Left cardiac atrium (tissue), 4 donors: ENCODE measurements at places on chromosomes 13 and 19. TPM values are rescaled to one million over a fixed set of nuclear protein-coding genes. Genes with fewer than 3 reads are reported as not detected.

The TEX29 gene
- not detected for total RNA-seq

The ZNF85 gene
- 2.8 TPM for total RNA-seq

The ZNF221 gene
- total RNA-seq = 5.2 TPM

The NHLRC3 gene
- 12.2 TPM for total RNA-seq

The CYP4F2 gene
- total RNA-seq = not detected

The N4BP2L1 gene
- total RNA-seq = 4.7 TPM

The ELSPBP1 gene
- not detected for total RNA-seq

The GPR183 gene
- total RNA-seq = 6.0 TPM

The DIAPH3 gene
- 0.50 TPM for total RNA-seq

The WDR88 gene
- total RNA-seq = not detected

The ANKRD24 gene
- total RNA-seq = 0.86 TPM

The SIGLECL1 gene
- total RNA-seq = not detected

The ZNF880 gene
- 17.2 TPM for total RNA-seq

The PTGIR gene
- total RNA-seq = 14.8 TPM

The WIZ gene
- total RNA-seq = 28.7 TPM

DNA sequence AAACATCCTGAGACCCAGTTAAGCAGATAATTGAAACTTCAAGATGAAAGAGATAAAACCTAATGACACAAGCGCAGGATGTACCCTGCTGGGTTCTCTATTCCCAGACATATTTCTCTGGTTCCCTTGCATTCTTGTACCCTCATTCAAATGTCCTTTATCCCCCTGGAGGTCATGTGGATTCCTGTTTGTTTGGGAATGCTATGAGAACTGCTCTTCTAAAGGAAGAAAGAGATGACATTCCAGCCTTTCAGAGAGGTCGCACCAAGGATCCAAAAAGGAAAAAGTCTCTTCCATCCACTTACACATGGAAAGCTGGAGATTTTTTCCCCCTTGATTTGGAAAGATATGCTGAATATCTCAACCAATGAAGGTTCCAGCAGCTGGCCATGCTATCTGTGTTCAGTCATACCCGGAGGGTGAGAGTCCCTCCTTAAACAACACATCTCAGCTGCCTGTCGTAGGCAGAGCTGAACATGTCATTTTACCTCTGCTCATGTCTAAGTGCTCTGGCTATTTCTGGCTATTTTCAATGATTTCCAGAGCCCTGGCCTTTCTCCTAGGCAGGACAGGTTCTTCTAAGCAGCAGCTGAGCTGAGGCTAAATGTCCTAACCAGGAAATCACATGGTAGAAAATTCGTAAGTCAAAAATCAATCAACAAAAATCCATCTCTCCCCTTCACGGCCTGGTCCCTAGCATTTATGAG is 52.5 kb downstream of the C13orf42 start:
- no peak for DNase-seq

GRCh38 chr19:10316229-10317044 is 622 bp upstream of the FDX2 start:
- no peak for DNase-seq

- DNase-seq = no peak
Measured at GRCh38 chr19:18311502-18312091, 11.3 kb downstream of the LSM4 start.

GRCh38 chr13:48398450-48399095 is 14.3 kb downstream of the LPAR6 start:
- DNase-seq = no peak

- no peak for DNase-seq
Measured at GRCh38 chr13:41565846-41566245, 108.5 kb downstream of the RGCC start.

- DNase-seq = peak; percentile 64
Measured at GRCh38 chr19:2424686-2425621, 2.4 kb downstream of the TIMM13 start.

- DNase-seq = no peak
Measured at GRCh38 chr13:34391076-34391475, 551.0 kb upstream of the NBEA start.

- peak; percentile 89 for DNase-seq
Measured at GRCh38 chr19:48319647-48320541, 5.5 kb upstream of the EMP3 start.

DNA sequence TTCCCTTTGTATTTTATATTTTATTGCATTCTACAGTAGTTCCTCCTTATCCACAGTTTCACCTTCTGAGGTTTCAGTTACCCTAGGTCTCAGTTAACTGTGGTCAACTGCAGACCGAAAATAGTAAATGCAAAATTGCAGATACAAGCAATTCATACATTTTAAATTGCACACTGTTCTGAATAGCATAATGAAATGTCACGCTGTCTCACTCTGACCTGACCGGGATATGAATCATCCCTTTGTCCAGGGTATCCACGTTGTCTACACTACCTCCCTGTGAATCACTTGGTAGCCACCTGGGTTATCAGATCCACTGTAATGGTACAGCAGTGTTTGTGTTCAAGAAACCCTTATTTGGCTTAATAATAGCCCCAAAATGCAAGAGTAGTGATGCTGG is 325.0 kb downstream of the DNAJC15 start:
- DNase-seq = no peak

- no peak for DNase-seq
Measured at GRCh38 chr13:41505209-41505835, 48.0 kb downstream of the RGCC start.

DNA sequence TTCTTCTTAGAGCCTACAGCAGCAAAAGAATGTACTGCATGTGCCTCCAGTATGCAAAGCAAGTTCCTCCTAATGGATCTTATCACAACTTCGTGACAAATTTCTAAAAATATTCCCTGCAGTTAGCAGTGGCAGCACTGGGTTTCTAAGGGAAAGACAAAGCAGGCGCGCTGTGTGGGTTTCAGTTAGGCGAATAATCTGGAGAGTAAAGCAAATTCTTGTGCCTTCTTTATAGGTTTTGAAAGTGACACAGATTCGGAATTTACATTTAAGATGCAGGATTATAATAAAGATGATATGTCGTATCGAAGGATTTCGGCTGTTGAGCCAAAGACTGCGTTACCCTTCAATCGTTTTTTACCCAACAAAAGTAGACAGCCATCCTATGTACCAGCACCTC is 167.9 kb downstream of the LMO7 start:
- DNase-seq = no peak

DNA sequence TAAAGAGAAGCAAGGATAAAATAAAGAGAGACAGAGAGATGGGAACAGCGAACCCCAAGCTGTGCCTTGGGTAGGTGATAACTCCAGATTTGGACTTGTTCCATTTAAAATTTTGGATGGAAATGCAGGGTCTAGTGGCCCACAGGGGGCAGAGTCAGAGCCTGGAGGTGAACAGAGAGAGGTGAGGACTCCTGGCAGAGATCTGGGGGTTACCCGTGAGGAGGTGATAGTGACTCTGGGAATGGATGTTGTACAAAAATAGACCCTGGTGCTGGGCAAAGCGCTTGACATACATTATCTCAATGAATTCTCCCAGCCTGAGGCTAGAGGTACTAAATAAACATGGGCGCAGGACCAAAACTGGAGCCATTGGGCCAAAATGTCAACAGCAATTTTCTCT is 14.3 kb upstream of the DHRS12 start:
- no peak for DNase-seq

DNA sequence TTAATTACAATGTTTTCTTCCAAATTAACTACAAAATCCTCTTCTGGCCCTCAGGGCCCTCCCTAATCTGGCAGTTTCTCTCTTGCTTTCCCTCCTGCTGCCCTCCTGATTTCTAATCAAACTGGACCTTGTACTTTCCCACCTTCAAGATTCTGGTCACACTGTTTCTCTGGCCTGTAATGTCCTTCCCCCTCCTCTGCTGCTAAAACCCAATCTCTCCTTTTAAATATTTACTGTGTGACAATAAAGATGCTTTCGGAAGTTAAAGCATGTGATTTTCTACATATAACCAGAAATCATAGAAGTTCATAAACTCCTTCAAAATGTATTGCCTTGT is 14.1 kb upstream of the HMGB1 start:
- no peak for DNase-seq

DNA sequence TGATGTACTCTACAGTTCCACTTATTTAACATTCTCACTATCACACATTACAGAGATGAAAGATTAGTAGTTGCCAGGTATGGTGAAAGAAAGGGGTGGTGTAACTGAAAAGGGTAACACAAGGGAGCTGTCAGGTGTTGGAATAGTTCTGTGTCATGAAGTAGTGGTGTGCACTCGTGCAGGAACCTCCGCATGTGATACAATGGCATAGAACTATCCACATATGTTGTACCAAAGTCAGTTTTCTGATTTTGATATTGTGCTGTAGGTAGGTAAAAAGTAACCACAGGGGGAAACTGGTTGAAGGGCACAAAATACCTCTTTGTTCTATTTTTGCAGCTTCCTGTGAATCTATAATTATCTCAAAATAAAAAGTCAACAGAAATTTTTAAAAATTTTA is 24.4 kb upstream of the RPL21 start:
- no peak for DNase-seq

DNA sequence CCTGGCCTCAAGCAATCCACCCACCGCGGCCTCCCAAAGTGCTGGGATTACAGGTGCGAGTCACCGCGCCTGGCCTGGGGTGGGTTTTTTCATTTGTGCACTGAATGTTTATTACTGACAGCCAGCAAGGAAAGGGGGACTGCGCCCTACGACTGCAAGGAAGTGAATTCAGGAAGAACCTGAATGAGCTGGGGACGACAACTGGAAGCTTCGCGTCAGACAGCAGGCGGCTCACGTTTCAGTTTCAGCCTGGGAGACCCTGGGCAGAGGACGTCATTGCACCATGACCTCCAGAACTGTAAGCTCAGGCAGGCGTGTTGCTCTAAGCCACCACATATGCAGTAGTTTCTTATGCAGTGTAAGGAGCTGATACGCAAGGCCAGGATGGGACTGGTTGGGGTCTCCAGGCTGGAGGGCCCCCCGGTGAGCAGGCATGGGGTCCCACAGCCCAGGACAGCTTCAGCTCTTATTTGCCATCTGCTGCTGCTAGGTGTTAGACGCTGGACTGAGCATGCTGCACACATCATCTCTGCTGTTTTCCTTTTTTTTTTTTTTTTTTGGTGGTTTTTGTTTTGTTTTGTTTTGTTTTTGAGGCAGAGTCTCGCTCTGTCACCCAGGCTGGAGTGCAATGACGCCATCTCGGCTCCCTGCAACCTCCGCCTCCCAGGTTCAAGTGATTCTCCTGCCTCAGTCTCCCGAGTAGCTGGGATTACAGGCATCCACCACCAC is 66.6 kb downstream of the GADD45B start:
- DNase-seq = no peak

DNA sequence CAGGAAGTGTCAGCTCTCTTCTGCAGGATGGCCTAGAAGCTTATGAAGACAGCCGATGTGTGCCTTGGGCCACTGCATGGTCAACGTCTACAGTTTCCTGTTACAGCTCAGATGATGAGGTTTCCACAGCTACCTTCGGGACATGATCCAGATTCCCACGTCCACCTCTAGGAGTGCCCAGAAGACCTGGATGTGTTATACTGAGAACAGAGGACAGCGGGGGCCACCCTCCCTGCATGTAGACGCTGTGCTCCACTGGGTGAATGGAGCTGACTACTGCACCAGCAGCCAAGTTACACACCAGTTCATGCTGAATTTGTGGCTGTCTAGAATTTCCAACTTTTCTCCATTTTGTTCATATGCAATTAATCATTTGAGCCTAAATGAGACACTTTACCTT is 78.5 kb upstream of the MTIF3 start:
- DNase-seq = no peak

GRCh38 chr19:22144394-22144793 is 52.4 kb downstream of the ZNF676 start:
- DNase-seq = no peak

DNA sequence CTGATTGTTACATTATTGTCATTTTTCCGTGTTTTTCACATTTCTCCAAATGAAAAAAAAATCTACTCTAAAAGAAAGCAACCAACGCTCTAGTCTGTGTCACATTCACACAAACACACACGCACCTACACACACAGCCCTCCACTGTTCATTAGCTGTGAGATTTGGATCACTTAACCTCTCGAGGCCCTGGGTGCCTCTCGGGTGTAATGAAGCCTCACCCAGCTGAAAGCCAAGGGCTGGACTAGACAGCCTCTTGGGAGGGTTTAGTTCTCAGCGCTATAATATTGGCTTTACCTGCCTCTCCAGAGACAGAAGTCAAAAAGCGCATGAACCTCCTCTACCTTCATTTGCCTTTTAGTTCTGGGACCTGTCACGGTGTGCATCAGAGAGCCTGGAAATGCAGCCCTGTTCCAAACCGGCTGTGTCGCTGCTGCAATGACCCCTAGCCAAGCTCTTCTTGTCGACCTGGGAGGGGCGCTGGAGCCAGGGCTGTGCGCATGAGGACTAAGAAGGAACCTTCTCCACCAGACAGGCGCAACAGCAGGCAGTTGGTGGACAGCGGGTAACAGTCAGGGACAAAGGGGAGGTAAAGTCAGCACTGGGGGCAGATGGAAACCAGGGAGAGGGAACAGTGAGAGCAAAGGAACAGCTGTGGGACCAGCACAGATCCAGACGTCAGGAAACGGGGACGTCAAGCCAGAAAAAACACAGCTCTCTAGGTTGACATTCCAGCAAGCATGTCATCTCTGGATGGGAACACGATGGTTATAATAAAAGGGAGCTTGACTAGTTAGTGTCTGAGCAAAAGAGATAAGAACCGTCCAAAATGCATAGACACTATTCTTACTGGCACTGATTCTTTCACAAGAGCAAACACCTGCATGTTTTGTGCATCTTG is 375.9 kb downstream of the EFNB2 start:
- peak; percentile 25 for DNase-seq

DNA sequence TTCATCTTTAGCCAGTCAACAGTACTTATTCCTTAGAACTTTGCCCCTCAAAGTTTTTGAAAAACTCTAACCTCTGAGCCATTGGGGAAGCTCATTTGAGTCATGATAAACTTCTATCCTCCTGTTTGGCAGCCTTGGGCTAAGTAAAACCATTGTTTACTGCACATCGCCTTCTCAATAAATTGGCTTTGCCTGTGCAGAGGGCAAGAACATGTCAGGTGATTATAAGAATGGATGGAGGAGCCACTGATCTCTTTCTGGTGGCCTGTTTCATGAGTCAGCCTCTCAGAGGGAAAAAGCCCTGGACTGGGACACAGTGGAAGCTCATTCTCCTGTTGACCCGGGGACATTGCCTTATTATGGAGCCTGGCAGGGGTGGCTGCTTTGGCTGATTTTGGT is 19.4 kb upstream of the PSG4 start:
- no peak for DNase-seq

GRCh38 chr13:39363382-39363772 is 239.6 kb downstream of the LHFPL6 start:
- DNase-seq = no peak

GRCh38 chr19:58279042-58279924 is 528 bp downstream of the ZNF8 start:
- DNase-seq = peak; percentile 92

DNA sequence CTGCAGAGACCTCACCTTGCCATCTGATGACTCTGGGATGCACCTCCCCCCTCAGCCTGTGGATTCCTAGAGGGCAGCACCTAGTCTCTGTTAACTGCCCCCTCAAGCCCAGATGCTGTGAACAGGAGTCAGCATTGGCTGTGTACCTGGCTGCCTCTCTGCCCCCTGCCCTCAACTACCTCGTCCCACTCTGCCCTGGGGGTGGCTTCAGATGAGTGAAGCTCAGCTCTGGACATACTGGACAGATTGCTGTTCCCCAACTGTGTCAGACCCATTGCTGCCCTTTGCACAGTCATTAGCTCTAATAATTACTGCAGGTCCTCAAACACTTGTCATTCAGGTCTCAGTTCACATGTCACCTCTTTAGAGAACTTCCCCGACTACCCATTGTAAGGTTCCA is 182.1 kb upstream of the TSHZ3 start:
- no peak for DNase-seq
